Activated CD4-positive, alpha-beta T cell treated with anti-CD3 and anti-CD28 coated beads, Interleukin-2, Interleukin-4, amounts not matched to agents 100 ng/mL and 50 ng/mL, durations not matched to agents 16 hours and 8 hours (primary cell): ENCODE measurements at places on chromosomes 13 and 19.

DNA sequence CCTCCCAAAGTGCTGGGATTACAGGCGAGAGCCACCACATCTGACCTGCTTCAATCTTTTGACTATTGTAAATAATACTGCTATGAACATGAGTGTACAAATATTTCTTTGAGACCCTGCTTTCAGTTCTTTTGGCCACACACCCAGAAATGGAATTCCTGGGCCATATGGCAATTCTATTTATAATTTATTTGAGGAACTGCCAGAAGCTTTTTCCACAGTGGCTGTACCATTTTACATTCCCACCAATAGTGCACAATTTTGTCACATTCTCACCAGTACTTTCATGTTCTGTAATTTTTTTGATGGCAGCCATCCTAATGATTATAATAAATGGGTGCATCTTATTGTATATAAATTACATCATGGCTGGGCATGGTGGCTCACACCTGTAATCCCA lies 13.7 kb upstream of the FCER2 start:
- no peak for DNase-seq

- DNase-seq = no peak
These were observed 2.6 kb upstream of the SIGLEC7 start for GRCh38 chr19:51139299-51140014.

DNA sequence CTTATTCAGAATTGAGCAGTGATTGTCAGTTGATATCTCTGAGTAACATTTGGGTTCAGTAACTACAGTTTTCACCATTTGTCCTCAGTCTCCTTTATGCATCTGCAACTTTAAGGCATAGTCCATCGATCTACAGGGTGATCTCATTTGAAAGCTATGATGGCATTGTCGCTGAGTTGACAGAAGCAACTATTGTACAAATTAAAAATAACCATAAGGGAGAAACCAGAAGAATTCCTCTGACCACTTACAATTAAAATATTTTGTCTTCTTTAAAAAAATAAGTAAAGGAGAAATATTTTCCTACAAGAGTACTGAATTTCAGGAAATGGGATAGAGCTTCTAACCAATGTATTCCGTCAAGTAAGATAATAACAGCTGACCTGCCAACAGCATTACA lies 30.6 kb downstream of the RAP2A start:
- no peak for DNase-seq

GRCh38 chr13:79482281-79482970 lies 1.5 kb downstream of the NDFIP2 start:
- no peak for DNase-seq

- DNase-seq = no peak
These were observed 248.1 kb downstream of the ITGBL1 start for GRCh38 chr13:101700598-101700997.

- DNase-seq = peak; percentile 77
These were observed 9.8 kb upstream of the CIRBP start for GRCh38 chr19:1259206-1259875.

- DNase-seq = no peak
These were observed 216.3 kb upstream of the ZNF507 start for GRCh38 chr19:32129141-32129540.

- no peak for DNase-seq
These were observed 42.7 kb downstream of the ACTN4 start for GRCh38 chr19:38690146-38690545.

DNA sequence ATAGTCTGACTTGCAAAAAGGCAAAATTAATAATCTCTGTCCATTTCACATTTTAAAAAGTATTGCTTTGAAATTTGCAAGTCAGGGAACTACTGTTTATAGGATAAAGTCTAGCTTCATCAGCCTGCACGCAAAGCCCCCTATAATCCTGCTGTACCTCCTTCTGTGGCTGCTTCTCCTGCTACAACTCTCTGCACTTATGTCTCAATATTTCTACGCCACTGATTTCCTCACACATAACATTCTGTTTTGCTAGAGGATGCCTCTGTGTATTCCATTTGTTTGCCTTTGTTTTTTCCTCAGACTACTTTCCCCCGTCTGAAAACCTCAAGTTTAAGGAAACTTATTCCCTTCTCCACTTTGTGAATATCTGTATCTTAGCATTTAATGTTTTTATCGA lies 389.9 kb downstream of the RFC3 start:
- DNase-seq = no peak

DNA sequence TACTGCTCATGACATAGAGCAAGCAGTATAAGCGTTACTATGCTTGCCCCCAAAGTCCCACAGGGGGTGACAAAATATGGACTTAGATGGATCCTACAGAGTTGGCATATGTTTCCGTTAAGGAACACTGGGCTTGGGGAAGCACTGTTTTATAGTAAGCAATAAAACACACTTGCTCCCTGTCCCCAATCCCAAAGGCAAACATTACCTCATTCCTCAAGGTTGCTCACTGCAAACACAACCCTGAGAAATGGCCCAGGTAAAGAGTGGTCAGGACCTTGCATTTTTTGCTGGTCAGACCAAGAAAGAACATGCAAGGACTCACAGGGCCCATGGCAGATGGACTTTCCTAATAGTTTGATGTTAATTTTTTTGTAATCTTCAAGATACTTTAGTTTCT lies 32.3 kb downstream of the UGGT2 start:
- no peak for DNase-seq

GRCh38 chr13:25588336-25589060 lies 216.7 kb downstream of the ATP8A2 start:
- no peak for DNase-seq

- no peak for DNase-seq
These were observed 191.1 kb upstream of the GPR12 start for GRCh38 chr13:26951581-26952177.

- DNase-seq = no peak
These were observed 41.7 kb downstream of the UNC13A start for GRCh38 chr19:17646441-17646840.

DNA sequence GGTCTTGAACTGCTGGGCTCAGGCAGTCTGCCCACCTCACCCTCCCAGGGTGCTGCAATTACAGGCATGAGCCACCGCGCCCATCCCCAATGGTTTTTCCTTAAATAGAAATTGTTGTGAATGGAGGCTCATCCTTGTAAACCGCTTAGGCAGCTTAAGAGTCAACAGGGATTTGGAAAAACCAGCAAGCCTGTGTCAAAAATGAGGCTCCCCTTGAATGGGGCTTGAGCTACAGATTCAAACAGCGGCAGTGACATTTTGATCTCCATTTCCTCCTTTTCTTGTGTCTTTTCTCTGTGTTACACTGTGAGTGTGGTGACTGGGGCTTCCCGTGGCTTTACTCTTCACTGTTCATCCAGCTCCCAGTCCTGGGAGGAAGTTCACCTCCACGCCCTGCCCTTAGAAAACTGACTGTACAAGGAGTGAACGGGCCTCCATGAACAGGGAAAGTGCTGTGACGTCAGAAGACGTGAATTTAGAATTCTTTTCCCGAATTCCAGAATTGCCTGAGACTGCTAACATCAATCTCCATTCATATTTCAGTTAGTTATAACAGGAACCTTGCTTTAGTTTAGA lies 15.3 kb upstream of the RAB8A start:
- no peak for DNase-seq

- DNase-seq = no peak
These were observed 25.5 kb upstream of the TFDP1 start for GRCh38 chr13:113559061-113559460.
